ENCODE measurements at places on chromosomes 3 and 15.
A peak's percentile ranks its signal among the peaks of the same experiment; 100 is the strongest.

DNA sequence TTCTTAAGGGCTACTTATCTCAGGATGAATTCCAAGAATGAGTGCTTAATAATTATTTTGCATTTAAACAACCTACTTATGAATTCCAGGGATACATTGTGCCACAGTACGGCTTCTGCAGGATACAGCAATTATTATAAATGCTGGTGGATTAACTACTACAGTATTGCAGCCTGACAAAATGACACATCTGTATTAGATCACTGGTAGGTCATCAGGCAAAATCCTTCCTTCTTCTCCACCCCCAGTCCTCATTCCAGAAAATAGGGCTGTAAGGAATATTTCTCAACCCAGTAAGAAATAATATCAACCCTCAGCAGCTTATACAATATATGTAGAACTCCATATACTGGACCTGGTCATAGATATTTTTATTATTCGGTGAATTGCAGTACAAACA is 79.3 kb upstream of the RORA start:
- no peak for DNase-seq

GRCh38 chr15:88223084-88223483 is 33.5 kb downstream of the NTRK3 start:
- no peak for DNase-seq

DNA sequence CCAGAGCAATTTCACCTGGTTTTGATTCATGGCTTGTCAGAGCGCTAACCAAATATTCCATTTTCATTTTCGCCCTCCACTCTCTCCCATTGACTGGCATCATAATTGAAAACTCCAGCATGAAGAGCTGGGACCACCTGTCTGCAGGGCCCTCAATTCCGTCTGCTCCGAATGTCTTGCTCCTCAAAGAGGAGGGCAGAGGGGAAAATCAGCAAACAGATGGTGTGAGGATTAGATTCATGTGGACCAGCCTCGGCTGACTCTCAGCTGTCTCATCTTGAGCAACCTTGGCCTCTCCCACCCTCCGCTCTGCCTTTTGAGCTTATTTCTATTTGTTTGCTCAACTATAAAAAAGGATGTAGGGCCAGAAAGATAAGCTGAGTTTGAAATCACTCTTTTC is 512.2 kb upstream of the PPP2R3A start:
- no peak for DNase-seq

- DNase-seq: no peak
These were observed 8.6 kb upstream of the ITPKA start for GRCh38 chr15:41484937-41485625.

DNA sequence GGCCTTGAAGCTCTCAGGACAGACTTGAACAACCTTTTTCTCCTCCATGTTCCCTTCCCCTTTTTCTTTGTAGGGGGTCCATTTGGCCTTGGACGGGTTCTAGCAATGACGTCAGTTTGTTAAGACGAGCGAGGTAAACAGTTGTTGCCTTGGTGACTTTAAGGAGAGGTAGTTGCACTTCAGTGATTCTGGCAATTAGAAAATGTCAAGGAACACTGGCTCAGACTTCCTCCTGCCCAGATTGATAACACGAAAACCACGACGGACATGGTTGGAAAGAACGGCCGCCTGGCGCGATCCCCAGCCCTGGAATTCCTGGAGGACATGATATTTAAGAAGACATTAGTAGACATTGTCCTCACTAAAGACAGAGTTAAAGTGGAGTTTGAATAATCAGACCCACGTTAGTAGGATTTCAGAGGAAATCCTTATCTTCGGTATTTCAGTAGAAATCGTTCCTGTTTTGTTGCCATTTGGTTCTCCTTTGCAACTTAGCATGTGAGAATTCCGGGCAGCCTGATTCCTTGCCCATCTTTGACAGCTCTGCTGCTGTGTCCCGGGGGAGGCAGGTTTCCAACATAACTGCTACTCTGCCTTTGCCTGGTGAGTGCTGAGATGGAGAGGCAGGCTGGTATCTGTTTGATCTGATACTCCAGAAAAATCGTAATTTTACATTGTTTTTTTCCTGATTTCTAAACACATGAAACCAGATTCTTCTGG is 87.3 kb downstream of the ST6GAL1 start:
- no peak for DNase-seq

DNA sequence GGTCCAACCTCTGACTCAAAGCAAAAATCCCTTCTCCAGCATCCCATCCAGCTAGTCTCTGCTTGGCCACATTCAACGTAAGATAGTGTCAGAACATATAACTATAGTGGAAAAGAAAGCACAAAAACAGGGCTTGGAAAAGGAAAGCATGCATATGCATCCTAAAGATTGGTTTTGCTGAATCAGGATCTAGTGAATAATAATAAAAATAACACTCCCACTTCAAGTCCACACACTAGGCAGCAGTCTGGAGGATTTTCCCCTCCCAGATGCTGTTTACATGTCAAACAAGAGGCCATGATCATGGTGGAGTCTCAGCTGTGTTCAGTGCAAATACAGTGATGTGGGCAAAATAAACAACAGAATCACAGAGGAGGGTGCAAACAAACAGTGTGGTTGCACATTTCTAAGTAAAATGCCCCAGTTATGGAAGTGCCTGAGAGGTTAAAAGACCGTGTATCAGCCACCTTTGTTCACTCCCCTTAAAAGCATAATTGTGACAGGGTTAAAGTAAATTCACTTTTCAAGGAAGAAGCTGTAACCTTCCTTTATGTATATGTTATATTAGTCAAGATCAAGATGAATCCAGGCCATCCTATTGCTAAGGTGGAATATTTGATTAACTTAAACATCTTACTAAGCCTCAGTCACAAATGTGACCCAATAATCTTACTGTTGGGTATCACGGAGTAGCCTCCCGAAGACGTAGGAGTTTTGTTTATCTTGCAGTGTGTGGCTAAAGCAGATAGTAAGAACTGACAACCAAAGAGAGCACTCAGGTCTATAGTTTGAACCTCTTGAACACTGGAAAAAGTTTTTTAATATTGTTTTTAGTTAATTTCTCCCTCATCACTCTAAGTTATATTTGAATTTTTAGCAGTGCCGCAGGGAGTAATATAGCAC is 424.5 kb downstream of the SOX2 start:
- DNase-seq: no peak

DNA sequence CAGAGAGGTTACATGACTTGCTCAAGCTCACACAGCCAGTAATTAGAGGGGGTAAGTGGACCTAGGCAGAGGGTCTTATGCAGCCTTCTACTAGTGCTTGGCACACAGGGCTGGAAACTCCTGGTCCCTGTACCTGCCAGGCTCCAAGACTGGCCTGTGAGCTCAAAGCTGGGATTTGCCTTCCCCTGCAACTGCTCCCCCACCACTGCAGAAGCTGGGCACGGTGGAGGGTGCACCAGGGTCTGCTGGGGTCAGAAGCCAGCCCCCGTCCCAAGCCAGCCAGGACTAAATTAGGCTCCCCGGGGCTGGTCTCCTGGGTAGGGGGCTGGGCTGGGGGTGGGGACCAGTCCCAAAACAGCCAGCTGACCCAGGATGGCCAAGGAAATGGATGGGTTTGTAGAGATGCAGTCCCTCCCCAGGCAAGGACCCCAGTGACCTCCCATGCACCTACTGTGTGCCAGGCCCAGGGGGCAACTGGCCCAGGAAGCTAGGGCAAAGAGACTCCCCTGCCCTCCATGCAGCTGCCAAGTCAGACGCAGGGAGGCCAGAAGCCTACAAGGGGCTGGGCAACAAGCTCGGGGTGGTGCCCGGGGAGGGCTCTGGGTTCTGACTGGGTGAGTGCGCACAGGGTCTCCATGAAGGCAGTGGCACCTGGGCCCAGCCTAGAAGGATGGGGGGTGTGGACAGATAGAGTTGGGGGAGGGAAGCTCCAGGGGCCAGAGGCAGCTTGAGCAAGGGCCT is 51.8 kb upstream of the LINGO1 start:
- DNase-seq: no peak

DNA sequence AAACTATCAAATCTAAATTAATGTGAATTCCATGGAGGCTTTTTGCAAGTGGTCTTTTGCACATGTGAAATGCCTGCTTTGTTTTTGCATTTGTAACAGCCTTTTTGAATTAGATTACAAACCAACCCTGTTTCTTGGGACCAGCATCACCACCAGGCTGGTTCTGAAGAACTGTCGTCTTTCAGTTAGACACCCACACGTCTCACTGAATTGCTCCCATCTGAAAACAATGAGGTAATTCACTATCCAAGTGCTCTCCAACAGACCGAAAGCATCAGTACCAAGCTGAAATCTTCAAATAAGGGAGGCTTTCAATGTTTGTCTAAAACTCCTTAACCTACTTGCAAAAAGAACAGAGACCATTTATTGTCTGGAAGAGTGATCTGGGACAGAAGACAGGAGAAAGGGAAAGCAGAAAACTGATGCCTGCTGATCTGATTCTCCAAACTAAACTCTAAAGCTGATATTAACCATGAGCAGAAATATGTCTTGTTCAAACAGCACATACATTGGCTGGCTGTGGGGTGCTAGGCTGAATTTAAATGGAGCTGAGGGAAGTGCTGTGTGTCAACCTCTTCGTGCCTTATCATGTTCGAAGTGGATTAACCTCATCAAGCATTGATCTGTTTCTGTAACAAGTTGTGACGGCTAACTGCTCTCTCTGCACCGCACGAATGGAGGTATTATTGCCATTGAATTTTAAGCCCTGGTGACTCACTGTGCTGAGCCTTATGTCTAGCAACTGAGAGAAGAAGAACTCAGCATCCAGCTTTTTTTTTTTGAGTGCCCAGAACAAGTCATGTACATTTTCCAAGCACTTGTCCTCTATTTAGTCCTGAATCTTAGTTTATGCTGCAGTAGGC is 213.7 kb upstream of the P2RY1 start:
- no peak for DNase-seq

- no peak for DNase-seq
These were observed 79.8 kb downstream of the WNT7A start for GRCh38 chr3:13800064-13800463.

GRCh38 chr3:22450786-22451400 is 699.9 kb upstream of the ZNF385D start:
- no peak for DNase-seq

DNA sequence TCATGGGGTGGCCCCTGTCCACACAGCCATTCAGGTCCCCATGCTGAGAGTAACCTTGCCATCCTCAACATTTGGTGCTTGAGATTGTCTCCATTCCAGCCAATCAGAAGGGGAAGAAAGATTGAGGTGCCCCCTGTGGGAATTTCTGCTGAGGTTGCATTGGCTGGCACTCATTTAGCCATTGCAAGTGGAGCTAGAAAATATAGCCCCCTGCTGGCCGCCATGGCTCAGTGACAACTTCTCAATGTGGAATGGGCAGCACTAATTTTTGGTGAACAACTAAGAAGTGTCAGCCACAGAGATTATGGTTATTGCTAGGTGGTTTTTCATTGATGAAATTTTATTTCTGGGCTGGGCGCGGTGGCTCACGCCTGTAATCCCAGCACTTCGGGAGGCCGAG is 22.0 kb downstream of the COL6A6 start:
- DNase-seq: peak; percentile 33

DNA sequence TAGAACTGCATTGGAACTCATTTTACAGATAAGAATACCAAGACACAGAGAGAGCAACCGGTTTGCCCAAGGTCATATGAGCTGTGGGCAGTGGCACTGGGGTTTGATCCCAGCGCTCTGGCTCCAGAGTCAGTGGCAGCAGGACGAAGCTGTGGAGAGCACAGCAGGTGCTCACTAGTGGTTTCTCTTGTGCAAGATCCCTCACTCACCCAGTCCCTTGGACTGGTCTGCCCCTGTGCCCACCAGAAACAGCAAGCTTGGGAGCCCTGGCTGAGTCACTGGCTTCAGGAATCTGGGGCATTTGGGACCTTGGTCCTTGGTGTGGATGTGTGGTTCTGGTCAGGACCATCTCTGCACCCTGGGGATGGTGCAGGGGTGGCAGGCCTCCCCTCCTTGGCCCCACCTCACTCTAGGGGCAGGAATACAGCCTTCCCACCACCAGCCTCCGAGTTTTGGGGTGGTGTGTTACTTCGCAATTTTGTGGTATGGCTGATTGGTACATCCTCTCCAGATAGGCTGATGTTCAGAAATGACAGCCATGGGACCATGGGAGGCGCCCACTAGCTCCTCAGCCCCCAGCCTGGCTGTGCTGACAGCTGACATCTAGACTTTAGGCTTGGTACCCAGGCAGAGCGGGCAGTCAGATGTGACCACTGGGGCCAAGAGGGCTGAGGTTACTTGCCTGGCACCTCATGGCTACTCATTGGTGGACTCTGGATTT is 104.6 kb downstream of the LSM3 start:
- DNase-seq: no peak

GRCh38 chr3:134904776-134905646 is 110.0 kb downstream of the EPHB1 start:
- no peak for DNase-seq

GRCh38 chr15:29252234-29252633 is 17.4 kb downstream of the NSMCE3 start:
- no peak for DNase-seq

GRCh38 chr3:66483409-66483906 is 17.4 kb downstream of the LRIG1 start:
- no peak for DNase-seq

DNA sequence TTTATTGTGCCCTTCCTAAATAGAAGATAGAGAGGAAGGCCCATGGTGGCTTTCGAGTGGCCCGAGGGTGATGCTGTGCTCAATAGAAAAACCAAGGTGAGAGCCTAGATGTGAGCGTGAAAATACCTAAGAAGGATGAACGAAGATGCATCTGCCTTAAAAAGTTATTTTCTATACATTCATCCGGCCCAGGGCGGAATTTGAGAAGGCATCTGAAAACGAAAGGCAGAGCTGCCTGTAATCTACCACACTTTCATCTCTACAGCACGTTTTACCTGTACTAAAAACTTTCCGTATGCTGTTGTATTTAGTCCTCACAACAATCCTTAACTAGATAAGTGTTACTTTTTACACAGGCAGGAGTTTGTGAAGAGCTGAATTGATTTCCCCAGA is 1.4 kb downstream of the DUT start:
- DNase-seq: no peak

DNA sequence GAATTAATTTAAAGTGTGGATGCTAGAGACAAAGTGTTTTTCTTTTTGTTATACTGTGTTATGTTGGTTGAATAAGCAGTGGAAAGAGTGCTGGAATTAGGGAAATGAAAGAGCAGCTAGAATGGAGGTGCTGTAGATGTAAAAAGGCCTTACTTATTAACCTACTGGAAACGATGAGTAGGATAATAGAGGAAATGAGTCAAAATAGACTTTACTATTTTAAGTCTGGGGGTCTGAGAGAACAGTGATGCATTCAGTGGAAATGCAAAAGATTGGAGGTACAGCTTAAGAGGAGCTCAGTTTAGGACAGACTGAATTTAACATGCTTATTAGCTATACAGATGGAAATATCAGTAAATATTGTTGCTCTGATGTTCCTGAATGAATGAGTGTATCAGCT is 674.0 kb downstream of the OTOL1 start:
- DNase-seq: no peak

GRCh38 chr15:36284911-36285310 is 294.5 kb upstream of the CDIN1 start:
- no peak for DNase-seq

DNA sequence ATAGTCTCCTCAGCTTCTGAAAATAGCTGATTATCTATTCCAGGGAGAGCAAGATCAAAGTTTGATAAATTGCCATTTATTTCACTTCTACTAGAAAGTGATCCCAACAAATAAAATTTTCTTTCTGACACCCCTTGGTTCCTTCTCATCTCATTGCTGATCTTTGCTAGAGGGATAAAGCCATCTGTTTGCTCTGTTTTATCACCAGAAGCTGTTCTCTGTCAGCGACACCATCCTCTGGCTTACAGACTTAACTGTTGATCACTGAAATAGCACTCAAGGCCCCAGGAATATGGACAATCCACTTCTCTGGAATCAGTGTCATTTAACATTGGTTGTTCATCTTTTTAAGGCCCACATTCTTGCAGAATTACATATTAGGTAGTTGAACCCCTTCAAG is 219.0 kb downstream of the LSAMP start:
- DNase-seq: no peak

GRCh38 chr15:62951481-62951880 is 91.1 kb upstream of the TPM1 start:
- DNase-seq: no peak

All from activated naive CD8-positive, alpha-beta T cell treated with anti-CD3 and anti-CD28 coated beads, Interleukin-2, amount 50 U/mL, for 24 hours (primary cell).